ENCODE measurements at places on chromosomes 1 and 21.

DNA sequence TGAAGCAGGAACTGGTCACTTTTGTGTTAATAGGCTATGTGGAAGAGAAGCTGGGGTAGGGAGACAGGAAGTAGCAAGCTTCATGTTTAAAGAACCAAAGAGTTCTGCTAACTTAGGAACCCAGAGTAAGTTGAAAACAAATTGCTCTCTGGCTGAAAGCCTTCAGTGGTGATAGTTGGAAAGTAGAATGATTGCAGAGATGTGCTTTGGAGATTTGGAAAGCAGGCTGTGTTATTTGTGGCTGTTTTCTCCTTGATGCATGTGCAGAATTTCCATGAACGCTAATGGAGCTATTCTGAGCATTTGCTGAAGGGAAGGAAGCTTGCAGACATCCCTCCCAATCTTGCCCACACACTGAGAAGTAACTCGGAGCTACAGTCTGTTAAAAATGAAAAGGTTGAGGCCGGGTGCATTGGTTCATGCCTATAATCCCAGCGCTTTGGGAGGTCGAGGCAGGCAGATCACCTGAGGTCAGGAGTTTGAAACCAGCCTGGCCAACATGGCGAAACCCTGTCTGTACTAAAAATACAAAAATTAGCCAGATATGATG, 45.7 kb downstream of the TCEANC2 start:
- no peak for DNase-seq

- no peak for DNase-seq
These were observed 27.4 kb downstream of the HIVEP3 start for GRCh38 chr1:41891199-41891896.

GRCh38 chr1:66349242-66349641, 184.7 kb upstream of the SGIP1 start:
- no peak for DNase-seq

GRCh38 chr1:43763497-43763973, 56.2 kb downstream of the ST3GAL3 start:
- peak; percentile 95 for DNase-seq

DNA sequence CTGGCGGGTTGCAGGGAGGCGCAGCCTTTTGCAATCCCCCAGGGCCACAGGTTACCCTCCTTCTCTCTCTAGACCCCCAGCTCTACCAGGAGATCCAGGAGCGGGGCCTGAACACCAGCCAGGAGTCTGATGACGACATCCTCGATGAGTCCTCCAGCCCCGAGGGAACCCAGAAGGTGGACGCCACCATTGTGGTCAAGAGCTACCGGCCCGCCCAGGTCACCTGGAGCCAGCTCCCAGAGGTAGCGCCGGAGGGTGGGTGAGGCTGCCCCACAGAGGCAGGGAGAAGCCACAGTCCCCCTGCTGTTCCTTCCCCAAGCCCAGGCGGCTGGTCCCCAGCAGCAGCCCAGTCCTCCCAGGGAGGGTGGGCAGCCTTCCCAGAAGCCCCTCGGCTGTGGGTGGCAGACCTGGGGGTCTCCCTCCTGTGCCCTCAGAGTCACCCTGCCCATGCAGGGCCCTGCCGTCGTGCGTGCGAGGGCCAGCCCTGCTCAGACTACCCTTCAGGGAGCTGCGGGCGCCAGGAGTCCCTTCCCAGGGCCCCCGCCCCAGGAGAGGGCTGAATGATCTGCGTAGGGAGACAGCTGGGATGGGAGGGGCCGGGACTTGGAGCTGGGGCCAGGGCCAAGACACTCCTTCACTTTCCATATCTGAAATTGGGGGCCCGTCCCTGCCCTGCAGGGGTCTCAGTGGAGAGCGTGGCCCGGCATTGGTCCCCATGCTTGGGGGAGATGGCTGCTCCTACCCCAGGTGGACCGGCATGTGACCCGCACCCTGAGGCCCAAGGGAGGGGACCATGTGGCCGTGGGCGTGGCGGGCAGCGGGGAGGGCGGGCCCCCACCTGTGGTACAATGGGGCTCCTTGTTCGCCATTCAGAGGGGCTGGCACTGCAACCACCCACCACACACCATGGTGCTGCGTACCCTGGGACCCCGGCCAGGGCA, 12.9 kb downstream of the ARHGEF16 start:
- no peak for DNase-seq

DNA sequence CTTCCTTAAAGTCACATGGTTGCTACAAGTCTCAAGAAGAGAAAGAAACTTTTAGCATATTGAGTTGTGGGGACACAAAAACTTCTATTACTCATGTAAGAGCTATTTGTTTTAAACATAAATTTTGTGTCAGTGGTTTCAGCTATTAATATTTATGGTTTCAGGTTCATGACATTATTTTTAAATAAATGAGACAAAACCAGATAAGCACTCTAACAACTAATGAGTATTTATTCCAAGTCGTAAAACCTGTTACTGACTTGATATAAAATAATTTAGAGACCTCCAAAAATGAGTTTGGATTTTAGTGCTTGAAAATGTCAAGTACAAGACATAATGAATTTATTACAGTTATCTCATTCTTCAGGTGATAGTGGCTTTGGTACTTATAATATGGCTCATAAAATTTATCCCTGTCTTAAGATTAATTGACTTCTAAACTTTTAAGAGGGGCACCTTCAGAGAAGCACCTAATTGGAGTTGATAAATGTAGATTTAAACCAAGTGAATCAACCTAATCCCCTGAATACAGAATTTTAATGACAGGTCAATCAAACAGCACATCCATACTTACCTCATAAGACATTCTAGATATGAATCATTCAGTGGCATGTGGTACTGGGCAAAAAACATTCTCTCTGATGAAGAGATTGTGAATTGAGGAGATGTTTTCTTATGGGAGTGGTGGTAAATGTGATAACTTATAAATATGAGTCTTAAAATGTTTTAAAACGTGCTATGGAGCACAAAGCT, 167.7 kb upstream of the PTGFR start:
- DNase-seq = no peak

- no peak for DNase-seq
These were observed 99.4 kb downstream of the ADSS2 start for GRCh38 chr1:244352156-244352830.

- no peak for DNase-seq
These were observed 633.7 kb upstream of the USP24 start for GRCh38 chr1:55848906-55849305.

DNA sequence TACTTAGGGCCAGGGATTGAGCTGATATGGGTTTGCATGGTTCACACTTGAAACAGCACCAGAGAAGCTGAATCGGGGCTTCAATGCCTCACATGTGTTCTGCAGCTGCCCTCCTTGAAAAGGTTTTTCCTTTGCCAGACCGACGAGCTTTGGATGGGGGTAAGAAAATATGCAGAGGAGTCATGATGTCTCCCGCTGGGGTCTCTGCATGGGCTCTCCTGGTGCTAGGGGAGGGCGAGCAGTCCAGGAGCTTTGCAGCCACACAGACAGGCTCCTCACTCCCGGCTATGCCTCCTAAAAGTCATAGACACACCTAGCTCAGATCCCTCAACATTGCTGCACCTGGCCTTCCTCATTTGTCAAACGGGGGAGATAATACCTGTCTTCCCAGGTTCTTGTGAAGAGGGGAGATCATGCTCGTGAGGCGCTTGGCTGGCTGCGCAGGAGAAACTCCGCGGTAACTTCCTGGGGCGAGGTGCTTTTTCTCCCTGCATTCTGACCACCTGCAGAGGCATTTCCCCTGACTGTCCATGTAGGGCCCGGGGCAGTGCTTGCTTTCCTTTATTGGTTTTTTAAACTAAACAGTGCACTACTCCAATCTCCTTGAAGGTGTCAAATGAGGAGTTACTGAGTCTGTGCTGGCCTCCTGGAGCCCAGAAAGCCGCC, 112.4 kb downstream of the PLXNA2 start:
- no peak for DNase-seq

DNA sequence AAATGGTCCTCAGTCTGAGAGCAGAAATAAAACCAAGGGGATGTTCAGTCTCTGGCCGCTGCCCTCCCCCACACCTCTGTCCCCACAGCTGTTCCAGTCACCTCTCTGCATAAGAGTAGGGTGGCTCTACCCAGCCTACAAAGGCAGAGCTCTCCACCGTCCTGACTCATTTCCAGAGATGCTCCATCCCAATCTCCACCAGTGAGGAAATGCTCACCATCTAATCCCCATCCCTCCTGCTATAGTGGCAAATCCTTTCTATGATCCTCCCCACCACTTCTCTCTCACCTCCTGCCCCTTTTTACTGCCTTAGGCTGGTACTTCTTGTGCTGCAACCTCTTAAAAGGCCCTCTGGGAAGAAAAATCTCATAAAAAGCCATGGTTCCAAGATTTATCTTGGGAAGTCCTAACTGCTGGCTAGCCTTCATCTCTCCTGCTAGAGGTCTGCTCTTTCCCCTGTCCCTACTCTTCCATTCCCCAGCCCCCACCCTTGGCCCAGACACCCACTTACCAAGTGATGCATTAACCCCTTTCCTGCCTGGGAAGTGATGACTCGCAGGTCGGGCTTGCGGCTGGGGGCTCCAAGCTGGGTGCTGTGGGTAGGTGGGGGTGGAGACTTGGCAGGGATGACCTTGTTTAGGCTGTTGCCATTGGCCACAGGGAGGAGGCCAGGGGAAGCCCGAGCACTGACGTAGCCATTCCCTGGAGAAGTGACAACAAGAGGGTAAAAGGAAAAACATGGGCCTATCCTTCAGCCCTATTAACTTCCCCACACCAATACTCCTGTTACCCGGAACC, 23.9 kb downstream of the MEF2D start:
- DNase-seq = no peak

GRCh38 chr1:61797045-61797755, 54.9 kb downstream of the PATJ start:
- DNase-seq = no peak

DNA sequence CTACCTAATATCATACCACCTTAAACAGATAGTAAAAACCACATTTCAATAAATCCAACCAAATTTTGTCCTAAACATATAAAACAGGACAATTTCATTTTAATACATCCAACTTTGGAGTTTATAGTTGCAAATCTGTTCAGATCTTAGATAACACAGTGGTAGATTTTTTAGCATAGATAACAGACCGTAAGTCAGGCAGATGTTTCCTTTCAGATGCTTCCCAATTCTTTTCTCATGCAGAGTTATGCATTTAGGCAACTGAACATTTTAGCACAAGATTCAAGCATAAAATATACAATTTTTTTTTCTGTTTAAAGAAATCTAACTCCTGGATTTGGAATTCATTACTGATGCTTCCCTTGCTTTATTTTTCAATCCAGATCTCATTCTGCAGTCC, 156.5 kb upstream of the ZNHIT6 start:
- no peak for DNase-seq

DNA sequence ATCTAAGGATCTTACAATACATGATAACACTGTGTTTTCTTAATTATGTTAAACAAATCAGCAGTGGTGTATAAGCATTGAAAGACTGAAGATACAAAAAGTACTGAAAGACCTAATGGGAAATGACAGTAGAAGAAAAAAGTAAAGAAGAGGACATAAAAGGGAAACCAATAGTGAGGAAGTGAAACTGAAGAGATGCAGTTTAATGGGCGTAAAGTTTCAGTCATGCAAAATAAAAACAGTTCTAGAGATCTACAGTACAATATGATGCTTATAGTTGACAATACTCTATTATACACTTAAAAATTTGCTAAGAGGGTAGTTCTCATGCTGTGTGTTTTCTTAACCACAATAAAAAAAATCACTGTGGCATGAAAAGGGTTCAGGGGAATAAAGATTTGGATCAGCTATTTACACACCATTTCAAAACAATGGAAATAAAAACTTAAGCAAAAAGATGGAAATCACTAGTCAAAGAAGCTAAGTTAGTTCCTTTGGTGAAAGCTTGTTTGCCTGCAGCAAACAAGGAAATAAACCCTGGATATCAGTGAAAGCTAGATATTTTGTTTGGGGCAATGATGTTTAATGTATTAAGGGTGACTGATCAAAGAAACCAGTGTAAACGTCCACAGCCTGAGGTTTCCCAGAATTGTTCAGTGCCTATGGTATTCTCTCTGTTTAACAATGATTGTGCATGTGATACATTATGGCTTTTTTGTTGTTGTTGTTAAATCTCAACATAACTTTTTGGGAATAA, 1160.8 kb upstream of the ADGRL2 start:
- DNase-seq = no peak

DNA sequence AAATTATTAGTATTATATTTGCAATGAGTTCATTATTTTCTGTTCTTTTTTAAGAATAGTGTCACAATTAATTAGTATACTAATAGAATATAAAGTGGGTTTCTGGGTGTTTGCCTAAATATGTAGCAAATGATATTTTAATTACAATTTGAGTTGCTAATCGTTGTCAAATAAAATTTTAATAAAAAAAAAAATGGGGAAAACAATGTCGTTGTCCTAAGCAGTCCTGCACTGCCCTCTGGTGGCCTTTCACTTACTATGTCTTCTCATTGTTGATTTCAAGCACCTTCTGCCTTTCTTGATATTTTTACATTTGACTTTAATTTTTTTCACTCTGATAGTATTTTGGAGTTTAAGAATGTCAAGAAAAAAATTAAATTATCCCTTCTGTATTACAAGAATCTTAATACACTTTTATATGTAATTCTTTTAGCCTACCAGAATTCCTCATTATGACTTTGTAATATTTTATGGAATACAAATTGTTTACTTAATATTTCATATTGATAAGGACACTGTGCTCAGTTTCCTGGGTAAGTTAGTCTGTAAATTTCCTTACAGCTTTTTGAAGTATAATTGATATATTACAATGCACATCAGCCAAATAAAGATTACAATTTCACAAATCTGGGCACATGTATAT, 104.5 kb upstream of the FMN2 start:
- no peak for DNase-seq

DNA sequence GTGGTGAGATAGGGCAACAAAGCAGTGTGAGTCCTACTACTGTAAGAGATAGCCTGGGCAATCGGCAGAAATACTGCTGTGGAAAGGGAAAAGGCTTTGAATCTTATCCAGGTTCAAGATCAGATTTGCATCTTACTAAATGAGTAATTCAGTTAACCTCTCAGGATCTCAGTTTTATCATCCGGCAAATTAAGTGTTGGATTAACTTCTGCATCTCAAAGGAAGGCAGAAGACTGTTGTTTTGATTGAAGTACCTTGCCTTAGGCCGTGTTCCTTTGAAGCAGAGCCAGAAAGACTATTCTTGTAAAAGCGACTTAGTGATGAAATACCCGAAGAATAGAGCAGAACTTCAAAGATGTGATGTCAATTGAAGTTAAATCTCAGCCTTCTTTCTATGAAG, 612.9 kb upstream of the USP24 start:
- no peak for DNase-seq

GRCh38 chr21:27240839-27241238, 274.0 kb upstream of the ADAMTS5 start:
- no peak for DNase-seq

DNA sequence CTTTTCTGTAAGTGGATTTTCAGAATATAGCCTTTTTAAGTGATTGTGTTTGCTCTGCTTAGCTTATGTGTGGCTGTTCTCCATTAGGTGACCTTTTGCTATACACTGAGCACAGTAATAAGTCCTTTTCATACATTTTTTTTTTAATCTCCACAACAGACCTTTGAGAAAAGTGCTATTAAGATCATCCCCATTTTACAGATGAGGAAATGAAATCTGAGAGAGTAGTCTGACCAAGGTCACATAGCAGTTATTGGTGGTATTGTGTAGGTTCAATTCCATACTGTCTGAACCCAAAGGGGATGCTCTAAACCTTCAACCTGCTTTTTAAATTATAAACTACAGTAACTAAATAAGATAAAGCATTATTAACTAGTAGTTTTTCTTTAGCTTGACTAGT, 1.7 kb downstream of the PRRC2C start:
- no peak for DNase-seq

- DNase-seq = peak; percentile 70
These were observed 499 bp upstream of the SH3GLB1 start for GRCh38 chr1:86703696-86704457.

- DNase-seq = no peak
These were observed 2.1 kb downstream of the ARMH1 start for GRCh38 chr1:44676484-44677200.
